Activated naive CD8-positive, alpha-beta T cell treated with anti-CD3 and anti-CD28 coated beads, Interleukin-2, amount 50 U/mL, for 16 hours (primary cell): ENCODE measurements at places on chromosomes 7 and 10.

DNA sequence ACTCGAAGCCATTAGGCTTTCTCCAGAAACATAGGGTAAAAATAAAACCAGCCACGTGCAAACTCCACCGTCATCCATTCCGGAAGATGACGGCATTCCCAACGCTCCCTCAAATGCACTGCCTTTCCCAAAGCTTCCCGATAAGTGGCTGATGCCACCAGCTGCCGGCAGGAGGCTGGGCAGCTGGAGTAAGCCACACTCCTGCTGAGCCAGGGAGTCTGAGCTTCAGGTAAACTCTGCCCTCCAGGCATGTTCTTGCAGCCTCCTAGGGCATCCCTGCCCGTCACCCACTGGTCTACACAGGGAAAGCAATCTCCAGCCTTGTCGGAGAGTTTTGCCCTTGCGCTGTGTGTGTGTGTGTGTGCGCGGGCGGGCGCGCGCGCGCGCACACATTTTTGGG, 40.5 kb upstream of the TMEM273 start:
- no peak for DNase-seq

GRCh38 chr10:5043716-5044115, 40.1 kb upstream of the AKR1C2 start:
- DNase-seq: no peak

GRCh38 chr7:45082831-45083331, 5.9 kb downstream of the NACAD start:
- DNase-seq: no peak

- DNase-seq: no peak
Measured at GRCh38 chr7:21548491-21548890, 5.7 kb downstream of the DNAH11 start.
